ENCODE measurements at places on chromosomes 4 and X.

- DNase-seq, result no peak
Observed at GRCh38 chr4:173345648-173346047, 11.5 kb upstream of the HMGB2 start.

- DNase-seq, result no peak
Observed at GRCh38 chrX:9033179-9033578, 748 bp downstream of the FAM9B start.

DNA sequence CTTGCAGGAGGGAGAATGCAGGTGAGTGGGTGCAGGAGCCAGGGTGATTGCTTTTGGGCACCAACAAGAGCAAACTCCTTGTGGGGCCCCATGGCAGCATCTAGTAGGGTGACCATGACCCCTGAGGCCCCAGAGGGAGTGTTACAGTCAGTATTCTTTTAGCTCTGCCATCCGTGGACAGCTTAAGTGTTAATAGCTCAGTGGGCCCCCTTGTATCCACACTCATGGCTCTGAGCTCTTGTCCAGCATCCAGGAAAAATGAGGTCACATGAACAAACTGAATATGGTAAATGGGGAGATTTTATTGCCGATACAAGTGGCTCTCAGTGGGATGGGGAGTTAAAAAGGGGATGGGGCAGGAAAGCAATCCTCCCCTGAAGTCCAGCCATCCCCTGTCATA lies 27.3 kb upstream of the LRCH2 start:
- no peak for DNase-seq

- DNase-seq, result peak; percentile 36
Observed at GRCh38 chrX:39850630-39851152, 247.1 kb downstream of the BCOR start.

DNA sequence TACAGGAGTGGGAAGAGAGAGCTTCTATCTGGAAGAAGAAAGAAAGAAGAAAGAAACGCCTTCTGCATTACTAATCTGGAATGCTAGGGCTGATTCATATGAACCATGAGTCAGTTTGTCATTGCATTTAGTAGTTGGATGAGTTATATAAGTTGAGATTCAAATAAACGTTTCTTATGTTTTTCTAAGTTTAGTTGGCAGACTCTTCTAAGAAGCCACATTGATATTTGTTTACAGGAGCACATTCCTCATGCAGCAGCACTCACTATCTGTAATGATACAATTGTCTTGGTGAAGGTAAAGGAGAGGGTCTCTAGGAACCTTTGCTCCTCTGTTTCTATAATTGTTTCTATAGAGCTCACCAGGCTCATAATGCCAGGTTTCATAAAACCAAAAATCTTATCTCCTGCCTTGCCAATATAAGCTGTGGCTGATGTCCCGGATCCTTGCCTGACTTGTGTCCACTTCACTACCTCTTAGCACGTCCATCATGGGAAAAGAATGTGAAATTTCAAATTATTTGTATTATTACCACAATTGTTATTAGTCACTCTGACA lies 39.5 kb downstream of the HOPX start:
- peak; percentile 72 for DNase-seq

DNA sequence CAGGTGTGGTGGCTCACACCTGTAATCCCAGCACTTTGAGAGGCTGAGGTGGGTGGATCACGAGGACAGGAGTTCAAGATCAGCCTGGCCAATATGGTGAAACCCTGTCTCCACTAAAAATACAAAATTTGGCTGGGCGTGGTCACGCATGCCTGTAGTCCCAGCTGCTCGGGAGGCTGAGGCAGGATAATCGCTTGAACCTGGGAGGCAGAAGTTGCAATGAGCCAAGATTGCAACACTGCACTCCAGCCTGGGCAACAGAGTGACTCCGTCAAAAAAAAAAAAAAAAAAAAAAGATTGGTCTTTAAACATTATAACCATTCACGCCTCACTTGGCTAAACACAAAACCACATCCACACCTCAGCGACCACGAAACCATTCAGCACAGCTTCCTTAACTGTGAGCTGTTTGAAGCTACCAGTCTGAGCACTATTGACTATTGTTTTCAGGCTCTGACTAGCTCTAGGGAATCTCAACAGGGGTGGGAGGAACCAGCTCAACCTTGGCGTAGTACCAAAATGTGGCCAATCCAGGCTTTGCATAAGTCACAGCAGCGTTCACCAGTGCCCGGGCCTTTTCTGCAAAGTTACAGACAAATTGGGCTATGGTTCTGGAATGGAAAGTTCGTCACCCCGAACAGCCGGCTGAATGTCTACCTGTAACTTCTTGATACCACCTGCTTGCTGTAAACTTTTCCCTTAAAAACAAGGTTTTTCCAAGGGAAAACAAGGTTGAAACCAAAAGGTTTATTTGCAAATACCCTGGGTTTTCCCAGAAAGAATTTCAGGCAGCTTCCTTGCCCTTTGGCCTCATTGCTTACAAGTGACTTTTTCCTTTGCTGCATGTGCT lies 73.6 kb upstream of the DHX15 start:
- no peak for DNase-seq

DNA sequence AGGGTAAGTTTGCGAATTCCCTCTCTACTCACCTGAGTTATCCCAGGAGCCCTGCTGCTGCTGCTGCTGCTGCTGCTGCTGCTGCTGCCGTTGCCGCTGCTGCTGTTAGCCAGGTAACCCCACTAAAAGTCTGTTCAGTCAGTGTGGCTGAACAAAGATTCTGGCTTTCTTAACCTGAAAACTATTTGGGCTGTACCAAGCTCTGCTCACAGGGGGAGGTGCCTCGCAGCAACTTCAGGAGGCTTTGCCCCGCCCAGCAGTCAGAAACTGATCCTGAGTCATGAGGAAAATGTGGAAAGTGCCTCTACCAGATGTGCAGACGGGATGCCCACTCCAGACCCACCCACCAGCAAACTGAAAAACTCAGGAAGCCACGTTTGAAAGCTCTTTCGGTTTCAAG lies at the start of gene CAPN6:
CAPN6 (minus strand) TSS at position 145 of the 400 bp plus-strand sequence. CDS start 6,547 bp downstream, outside the sequence.
- no peak for DNase-seq

DNA sequence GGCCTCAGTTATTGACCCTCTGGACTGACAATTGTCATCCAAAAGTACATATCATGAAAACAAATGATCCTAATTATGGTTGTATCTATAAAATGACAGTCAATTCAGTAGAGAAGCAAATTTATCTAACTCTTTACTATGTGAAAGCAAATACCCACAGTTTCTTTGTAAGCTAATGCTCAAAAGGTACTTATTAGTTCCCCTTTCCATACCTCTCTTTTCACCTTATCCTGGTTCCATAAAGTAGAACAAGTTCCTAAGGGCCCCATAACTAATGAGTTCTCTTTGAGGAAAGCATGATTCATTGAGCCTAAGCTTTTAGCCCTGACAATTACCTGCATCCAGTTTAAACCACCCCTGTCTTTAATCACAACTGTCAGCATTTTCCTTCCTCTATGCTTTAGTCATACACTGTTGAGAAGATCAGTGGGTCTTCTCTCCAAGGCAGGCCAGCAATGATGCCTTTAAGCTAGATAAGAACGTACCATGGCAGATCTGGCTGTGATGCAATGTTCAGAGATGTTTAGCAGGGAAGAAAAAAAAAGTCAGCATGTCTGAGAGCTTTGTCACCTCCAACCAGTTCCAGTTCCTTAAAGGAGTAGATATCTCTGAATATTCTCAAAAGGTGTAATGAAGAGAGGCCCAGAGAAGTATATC lies 179.7 kb upstream of the RASGEF1B start:
- DNase-seq, result no peak

DNA sequence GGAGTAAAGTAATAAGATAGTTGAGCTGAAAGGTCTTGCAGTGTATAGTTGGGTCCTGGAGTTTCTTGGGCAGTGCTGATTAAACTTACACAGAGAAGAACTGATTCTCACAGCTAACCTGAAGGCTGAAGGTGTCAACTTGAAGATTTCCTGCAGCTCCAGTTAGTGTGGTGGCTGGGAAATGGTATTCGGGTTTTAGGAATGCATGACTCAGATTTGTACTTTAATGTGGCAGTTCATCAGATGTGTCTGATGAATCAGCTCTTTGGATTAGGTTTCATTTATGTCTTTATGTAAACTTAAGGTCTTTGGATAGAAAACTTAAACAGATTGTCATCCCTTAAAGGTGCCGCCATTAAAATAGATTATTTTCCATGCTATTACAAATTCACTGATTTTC lies 200.0 kb downstream of the IL1RAPL1 start:
- DNase-seq, result peak; percentile 7

DNA sequence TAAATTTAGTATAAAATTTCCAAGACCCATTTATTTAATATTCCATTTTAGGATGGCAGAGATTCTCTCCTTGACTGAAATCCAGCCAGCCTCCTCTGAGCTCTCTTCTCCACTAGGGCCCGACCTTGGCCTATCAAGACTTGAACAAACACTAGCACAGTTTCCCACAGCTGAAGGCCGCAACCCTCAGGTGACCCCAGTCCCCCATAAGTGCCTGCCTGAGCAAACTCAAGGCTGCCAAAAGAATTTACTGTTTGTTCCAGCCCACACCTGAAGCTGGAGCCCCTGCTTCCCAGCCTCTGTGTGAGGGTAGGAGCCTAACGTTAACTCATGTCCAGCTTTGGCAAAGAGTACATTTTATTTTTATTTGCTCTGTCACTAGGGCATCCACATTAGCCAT lies 629.0 kb upstream of the ZFP42 start:
- no peak for DNase-seq

DNA sequence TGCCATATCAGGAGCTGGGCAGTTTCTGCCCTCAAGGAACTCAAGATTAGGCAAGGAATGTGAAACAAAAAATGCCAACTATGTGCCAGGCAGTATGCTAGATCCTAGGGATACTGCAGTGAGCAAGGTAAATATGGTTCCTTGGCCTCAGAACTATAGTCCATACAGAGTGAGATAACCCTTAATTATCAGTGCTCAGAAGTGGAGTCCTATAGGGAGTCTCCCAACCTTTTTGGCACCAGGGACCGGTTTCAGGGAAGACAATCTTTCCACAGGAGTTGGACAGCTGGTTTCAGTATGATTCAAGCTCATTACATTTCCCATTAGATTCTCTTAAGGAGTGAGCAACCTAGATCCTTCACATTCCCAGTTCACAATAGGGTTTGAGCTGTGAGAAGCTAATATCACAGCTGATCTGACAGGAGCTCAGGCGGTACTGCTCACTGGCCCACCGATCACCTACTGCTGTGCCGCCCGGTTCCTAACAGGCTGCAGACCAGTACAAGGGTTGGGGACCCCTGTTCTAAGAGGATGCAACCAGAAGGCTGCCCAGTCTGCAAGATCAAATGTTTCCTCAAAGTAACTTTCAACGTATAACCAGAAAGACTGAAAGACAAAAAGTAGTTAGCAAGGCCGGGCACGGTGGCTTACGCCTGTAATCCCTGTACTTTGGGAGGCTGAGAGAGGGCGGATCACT lies 1.7 kb upstream of the SRP72 start:
- DNase-seq, result no peak

- no peak for DNase-seq
Observed at GRCh38 chrX:119382606-119383005, 16.5 kb upstream of the SLC25A43 start.

- no peak for DNase-seq
Observed at GRCh38 chrX:150028692-150029091, 90.4 kb upstream of the EOLA2 start.

- DNase-seq, result no peak
Observed at GRCh38 chrX:72102760-72103159, 29.0 kb downstream of the RTL5 start.

GRCh38 chrX:120365320-120365719 lies 3.4 kb downstream of the ATP1B4 start:
- DNase-seq, result no peak

DNA sequence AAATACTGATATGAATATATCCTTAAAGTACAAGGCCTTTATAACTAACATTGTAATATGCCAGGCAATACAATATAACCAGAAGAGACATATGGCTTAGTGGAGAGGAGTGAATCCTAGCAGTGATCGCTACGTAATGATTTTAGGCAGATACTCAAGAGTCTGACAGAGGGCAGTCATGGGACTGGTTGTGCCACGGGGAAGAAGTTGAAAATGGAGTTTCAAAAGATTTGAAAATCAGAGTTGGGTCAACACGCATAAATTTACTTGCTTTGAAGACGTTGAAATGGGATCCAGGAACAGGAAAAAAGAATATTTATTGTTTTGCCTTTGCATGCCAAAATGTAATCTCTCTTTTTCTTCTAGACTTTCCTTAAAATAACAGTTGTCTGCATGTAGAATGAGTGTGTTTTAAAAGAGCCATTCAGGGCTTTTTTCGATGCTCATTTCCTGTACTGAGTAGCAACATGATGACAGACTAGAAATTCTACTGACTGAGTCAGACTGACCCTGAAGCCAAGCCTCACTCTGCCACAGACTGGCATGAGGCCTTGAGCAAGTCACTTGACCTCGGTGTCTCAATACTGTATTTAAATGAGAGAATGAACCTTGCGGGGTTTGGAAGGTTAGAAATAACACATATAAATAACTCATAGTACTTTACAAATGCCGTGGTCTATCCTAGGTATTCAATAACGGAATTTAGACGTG lies 8.1 kb upstream of the SMS start:
- peak; percentile 81 for DNase-seq

DNA sequence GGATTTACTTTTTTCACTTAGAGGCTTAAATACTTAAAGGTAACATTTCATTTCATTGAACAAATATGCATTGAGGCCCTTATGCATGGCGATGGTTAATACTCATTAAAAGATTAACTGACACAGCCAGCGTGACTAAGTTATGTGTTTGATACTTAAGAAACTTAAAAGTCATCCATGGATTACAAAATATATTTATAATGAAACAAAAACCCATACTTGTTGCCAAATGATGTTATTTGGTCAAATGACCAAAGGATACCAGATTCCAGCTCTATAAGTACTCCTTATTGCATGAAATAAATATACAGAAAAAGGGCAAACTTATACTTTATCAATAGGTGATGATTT lies 26.7 kb downstream of the ZNF330 start:
- no peak for DNase-seq

DNA sequence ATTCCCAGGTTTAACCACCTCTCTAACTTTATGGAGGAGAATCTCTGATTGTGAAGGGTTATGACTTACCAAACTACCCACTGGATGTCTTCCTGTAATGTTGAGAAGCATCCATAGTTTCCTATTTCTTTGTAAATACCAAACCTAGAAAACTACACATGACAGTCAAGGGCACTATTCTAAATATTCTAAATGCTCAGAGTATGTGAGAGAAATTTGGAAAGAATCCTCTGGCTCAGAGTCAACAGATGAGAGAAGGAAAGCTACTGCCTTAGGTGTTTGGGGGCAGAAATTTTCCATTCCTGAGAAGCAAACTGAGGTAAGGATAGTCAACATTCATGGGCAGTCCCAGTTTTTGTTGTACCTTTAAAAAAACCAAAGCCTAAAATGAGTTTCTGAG lies 155.8 kb downstream of the KCNIP4 start:
- no peak for DNase-seq

GRCh38 chr4:177921715-177922114 lies 479.5 kb upstream of the AGA start:
- DNase-seq, result no peak

GRCh38 chr4:142886566-142886965 lies 40.5 kb upstream of the INPP4B start:
- no peak for DNase-seq

DNA sequence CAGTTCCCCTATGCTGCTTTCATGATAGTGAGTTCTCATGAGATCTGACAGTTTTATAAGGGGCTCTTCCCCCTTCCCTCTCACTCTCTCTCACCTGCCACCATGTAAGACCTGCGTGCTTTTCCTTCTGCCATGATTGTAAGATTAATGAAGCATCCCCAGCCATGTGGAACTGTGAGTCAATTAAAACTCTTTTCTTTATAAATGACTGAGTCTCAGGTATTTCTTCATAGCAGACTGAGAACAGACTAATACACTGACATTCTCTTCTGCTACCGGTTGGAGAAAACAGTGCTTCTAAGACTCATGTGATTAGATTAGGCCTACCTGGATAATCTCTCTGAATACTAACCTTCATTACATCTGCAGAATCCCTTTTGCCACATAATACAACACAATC lies 45.4 kb upstream of the TRPC5OS start:
- DNase-seq, result no peak

Measured in GM04504 (cell line).